GM23248 (cell line): ENCODE measurements at places on chromosomes 12 and 14. TPM values are rescaled to one million over a fixed set of nuclear protein-coding genes. Genes with fewer than 3 reads are reported as not detected.

DNA sequence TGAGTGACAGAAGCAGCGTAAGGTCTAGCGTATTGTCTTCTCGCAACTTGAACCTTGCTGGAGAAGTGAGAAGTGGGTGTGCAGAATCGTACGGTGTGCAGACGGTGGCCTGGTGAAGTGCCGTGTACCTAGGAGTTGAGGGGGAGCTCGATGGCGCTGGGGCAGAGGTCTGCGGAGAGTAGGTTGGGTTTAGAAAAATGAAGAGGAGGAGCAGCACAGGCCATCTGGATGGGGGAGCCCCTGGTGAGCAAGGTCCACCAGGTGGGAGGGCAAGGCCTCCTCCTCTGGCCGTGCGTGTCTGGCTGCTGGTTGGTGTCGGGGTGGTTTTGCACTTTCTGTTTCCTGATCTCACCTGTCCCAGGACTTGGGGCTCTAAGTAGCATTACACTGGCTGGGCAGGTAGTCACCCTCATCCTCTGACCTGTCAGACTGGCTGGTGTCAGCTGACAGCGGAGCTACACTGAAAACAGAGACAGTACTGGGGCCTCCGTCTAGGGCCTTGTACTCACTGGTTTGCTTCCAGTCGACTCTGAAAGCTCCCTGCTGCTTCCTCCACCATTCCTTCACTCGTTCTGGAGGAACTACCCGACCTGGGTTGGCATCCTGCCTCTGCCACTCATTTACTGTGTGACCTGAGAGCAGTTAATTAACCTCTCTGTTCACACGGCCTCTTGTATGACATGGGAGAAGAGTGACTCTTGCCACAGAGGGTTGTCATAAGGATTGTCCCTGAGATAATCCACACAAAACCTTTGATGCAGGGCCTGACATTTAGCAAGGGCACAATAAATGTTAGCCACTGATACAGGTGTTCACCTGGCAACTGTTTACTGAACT is 228.3 kb downstream of the SLC41A2 start:
- no peak for DNase-seq

GRCh38 chr12:24469089-24469488 is 479.8 kb downstream of the BCAT1 start:
- no peak for DNase-seq

- DNase-seq, result no peak
Observed at GRCh38 chr12:23536293-23536692, 413.2 kb downstream of the SOX5 start.

The YLPM1 gene
- 15.9 and 16.8 TPM in 2 replicates for polyA plus RNA-seq

The IL23A gene
- 0.19 and 0.31 TPM in 2 replicates for polyA plus RNA-seq

The CLEC4D gene
- not detected in 2 replicates for polyA plus RNA-seq

DNA sequence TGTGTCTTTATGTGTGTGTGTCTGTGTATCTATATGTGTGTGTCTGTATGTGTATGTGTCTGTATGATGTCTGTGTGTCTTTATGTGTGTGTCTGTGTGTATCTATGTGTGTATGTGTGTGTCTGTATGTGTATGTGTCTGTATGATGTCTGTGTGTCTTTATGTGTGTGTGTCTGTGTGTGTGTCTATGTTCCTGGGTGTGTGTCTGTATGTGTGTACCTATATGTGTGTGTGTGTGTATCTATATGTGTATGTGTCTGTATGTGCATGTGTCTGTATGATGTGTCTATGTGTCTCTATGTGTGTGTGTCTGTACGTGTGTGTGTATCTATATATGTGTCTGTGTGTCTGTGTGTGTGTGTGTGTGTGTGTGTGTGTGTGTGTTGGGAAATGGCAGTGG is 19.0 kb upstream of the CD9 start:
- no peak for DNase-seq

GRCh38 chr14:28782301-28782700 is 15.7 kb downstream of the FOXG1 start:
- no peak for DNase-seq

DNA sequence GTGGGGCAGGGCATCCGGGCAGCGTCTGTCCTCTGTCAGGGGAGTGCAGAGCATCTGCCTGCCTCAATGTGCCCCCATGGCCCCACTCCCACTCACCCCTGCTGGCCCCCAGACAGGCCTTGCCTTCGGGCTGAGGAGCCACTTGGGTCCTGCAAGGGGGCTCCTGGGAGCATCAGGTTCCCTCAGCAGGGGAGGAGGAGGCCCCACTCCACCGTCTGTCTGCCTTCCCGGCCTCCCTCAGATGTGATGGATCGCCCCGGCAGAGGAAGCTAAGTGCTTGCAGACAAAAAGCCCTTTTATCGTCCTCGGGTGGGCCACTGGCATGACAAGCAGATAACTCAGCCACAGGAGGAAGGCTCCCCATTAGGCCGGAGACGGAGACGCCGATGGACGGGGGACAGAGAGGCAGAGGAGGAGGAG is 35.1 kb downstream of the NCOR2 start:
- DNase-seq, result no peak

DNA sequence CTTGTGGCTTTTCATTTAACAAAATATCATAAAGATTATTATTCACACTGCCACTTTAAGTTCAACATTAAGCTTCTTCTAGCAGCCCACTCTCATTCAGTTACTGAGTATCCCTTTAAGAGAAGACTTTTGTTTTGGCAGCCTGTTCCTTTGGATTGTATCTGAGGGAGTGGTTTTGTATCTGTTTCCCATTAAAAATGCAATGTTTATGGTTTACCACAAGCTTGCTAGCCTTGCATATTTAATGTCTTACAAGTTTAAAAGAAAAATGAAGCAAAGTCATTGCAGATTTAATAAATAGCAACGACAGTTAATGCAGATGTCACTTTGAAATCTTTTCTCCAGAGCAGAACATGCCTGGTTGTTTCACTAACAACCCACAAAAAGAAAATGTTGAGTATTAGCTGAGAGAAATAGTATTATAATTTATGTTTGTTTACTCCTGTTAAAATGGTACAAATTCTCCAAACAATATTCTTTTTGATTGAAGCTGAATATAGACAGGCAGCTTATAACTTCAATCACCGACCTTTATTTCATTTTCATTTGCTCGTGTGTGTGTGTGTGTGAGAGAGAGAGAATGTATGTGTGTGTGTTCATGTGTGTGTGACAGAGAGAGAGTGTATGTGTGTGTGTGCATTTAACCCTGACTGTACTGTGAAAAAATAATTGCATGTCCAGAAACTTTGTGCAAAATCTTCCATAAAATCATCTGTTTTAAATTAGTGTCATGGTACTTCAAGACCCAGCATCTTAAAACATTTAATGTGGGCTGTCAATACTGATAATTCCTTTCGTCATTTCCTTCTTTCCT is 1.8 kb downstream of the DCN start:
- DNase-seq, result peak; percentile 91

The MYBPC1 gene
- not detected in 2 replicates for polyA plus RNA-seq

GRCh38 chr12:113369391-113369985 is 11.1 kb downstream of the PLBD2 start:
- no peak for DNase-seq

The BORCS5 gene
- 14.1 and 17.2 TPM in 2 replicates for polyA plus RNA-seq

- DNase-seq, result peak; percentile 95
Observed at GRCh38 chr14:88129306-88130056, 124.5 kb downstream of the GPR65 start.

The SCFD1 gene
- 114 and 117 TPM in 2 replicates for polyA plus RNA-seq

DNA sequence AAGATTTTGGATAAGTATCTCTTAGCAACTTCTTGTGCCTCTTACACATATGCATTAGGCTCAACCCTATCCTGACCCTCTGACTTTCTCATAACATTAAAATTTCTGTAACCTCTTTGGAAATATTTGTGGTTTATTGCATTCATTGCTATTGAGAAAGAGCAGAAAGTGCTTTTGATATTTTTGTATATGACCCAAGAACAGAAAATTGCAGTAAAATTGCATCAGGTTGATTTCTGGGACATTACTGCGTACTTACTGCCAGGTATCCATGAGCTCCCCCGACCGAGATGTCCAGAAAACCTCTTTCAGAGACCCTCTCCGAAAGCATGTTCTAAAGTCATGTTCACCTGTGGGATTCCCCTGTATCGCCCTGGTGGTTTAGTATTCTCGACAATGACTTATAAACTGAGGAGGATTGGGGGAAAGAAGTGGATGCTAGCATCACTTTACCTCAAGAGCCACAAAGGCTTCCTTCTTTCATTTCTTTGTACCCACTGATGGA is 14.5 kb upstream of the IL22 start:
- DNase-seq, result peak; percentile 85

DNA sequence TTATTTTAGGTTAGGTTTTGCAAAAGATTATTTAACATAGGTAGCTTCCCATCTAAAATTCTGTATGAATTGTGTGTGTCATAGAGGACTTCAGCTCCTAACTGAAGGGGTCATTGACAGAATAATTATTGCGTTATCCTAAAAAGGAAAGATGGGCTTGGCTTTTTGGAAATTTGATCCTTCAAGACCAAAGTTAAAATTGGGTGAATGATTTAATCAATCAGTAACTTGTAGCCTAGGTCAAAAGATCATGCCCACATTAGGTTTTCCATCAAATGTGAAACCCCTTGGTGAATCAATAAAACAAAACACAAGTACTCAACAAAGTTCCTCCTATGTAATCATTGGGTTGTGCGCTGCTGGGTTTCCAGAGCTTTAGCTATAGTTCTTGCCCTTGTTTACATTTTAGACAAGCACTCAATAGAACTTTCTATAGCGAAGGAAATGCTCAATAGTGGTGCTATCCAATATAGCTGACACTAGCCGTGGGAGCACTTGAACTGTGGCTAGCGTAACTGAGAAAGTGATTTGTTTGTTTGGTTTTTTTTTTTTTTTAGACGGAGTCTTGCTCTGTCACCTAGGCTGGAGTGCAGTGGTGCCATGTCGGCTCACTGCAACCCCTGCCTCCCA is 37.6 kb upstream of the ARHGAP5 start:
- DNase-seq, result no peak

DNA sequence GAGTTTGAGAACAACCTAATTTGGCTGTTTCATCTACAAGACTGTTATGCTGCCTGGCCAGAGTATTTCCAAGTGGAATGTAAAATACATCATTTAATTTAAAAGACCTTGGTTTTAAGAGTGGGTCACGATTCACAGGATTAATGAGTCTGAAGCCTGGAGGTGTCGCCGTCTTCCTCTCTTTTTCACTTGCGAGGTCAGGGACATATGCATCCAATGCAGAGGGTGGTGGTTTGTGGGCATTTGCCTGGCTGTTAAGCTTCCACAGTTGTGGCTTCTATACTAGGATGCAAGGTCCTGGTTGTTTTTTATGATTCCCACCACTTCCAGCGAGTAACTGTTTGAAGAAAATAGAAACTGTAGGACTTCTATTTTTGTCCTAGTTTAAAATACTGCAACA is 22.8 kb upstream of the RASSF3 start:
- DNase-seq, result no peak

The NYNRIN gene
- 2.2 and 2.5 TPM in 2 replicates for polyA plus RNA-seq

The MDGA2 gene
- polyA plus RNA-seq, result not detected in 2 replicates

The RNASE2 gene
- not detected in 2 replicates for polyA plus RNA-seq

DNA sequence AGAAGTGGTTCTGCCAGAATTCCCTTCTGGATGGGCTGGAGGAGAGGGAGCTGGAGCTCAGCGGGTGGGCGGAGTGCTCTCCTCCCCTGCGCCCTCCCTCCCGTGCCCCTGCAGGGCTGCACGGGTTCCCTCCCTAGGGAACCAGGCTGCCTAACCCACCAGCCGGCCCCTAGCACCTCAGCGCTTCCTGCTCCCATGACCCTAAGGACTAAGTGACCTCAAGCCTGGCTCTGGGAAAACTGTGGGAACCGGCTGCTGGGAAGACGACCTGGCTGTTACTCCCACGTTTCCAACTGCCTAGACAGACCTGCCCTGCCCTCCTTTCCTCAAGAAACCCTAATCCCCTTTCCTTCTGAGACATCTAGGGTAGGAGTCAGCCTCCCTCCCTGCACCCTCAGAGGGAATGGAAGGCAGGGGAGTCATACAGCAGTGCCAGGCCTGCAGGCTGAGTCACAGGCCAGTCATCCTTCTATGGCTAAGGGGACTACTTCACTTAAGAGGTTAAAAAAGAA is 31.5 kb downstream of the SLC6A12 start:
- peak; percentile 84 for DNase-seq

GRCh38 chr14:72640911-72641485 is 252.9 kb downstream of the DPF3 start:
- DNase-seq, result no peak

The TWF1 gene
- polyA plus RNA-seq, result 139 and 141 TPM in 2 replicates

The TAS2R9 gene
- not detected in 2 replicates for polyA plus RNA-seq

- no peak for DNase-seq
Observed at GRCh38 chr12:24038211-24038997, 88.9 kb upstream of the SOX5 start.

DNA sequence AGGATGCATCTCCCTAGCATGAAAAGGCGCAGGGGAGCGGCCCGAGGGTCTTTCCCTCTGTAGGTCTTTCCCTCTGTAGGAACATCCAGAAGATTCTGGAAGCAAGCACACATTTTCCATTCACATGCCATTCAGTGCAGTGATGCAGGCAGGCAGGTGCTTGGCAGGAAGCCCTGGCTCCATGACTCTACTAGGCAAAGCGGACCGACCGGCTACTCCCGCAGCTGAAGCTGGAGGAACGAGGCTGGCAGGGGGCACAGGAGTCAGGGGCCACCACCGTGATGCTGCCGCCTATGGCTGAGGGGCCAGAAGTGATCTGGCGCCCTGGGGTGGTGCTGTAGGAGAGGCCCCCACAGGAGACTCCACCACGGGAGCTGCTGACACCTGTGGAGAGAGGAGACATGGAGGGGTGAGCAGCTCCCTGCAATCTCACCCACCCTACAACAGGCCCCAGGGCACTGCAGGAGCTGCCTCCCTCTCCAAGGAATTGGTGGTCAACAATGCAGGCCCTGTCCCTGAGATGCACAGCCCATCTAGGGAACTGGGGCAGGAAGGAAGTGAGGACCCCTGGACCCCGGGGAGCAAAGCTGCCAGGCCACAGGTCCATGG is 6.5 kb downstream of the KRT85 start:
- no peak for DNase-seq

DNA sequence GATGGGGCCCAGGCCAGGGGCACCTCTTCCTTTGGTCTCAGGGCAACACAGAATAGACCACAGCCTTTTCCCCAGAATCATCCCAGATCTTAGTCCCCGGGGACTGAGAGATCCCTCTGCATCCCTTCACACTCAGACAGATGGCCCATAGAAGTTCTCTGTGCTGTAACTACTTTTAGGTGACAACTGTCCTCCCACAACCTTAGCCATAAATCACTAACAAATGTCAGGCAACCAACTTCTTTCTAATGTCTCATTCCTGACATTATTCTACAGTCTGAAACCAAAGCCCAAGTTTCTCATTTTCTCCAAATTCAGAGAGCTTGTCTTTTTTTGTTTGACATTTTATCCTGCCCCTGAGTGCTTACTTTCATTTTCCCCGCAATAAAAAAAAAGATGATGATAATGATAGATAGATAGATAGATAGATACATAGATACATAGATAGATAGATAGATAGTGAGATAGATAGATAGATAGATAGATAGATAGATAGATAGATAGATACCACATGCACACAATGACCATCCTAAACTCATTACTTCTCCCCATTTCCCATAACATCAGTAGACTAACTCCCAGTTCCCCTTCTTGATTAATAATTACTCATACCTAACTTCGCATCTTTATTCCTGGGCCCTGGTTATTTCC is 28.6 kb downstream of the DUSP6 start:
- DNase-seq, result no peak

GRCh38 chr12:96034621-96035282 is 635 bp downstream of the LTA4H start:
- peak; percentile 66 for DNase-seq

The TAS2R46 gene
- polyA plus RNA-seq, result not detected in 2 replicates

- no peak for DNase-seq
Observed at GRCh38 chr12:56288705-56289387, 11.3 kb downstream of the CS start.
